ENCODE measurements at places on chromosomes 6 and 20.

DNA sequence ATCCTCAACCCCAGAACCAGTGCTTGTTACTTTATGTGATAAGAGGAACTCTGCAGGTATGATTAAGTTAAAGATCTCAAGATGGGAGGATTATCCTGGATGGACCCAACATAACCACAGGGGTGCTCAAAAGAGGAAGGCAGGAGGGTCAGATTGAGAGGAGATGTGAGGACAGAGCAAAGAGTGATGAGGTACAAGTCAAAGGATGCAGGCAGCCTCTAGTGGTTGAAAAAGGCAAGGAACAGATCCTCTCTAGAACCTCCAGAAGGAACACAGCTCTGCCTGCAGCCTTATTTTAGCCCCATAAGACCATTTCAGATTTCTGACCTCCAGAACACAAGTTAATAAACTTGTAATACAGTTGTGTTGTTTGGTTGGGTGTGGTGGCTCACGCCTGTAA is 41.2 kb downstream of the PDSS2 start:
- no peak for DNase-seq

DNA sequence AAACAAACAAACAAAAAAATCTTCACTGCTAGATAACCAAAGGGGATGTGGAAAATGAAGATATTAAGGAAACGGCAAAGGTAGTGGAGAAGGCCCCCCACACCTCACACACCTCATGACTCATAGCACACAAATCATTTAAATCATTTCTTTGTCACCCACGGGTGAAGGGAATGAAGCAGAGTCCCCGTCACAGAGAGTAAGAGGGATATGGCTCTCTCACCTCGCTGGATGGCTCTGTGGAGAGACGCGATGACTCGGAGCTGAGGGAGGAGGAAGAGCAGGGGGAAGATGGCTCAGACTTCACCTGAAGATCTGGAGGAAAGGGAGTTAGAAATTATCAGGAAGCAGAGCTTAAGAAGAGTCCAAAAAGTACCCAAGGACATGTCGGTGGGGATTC is 1.2 kb downstream of the ATF6B start:
- no peak for DNase-seq

GRCh38 chr6:137414599-137414998 is 79.6 kb downstream of the OLIG3 start:
- no peak for DNase-seq

DNA sequence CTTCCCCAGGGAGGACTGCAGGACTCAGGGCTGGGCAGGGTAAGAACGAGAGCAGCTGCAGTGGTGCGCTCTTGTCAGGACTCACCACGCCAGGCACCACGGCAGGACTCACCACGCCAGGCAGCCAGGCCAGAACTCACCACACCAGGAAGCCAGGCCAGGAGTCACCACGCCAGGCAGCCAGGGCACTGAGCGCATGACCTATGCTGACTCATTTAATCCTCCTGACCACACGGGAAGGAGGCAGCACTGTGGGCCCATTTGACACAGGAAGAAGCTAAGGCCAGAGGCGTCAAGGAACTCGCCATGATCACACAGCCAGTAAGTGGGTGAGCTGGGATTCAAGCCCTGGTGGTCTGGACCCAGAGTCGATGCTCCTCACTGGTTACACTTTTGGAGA is 189.3 kb downstream of the PREX1 start:
- no peak for DNase-seq

DNA sequence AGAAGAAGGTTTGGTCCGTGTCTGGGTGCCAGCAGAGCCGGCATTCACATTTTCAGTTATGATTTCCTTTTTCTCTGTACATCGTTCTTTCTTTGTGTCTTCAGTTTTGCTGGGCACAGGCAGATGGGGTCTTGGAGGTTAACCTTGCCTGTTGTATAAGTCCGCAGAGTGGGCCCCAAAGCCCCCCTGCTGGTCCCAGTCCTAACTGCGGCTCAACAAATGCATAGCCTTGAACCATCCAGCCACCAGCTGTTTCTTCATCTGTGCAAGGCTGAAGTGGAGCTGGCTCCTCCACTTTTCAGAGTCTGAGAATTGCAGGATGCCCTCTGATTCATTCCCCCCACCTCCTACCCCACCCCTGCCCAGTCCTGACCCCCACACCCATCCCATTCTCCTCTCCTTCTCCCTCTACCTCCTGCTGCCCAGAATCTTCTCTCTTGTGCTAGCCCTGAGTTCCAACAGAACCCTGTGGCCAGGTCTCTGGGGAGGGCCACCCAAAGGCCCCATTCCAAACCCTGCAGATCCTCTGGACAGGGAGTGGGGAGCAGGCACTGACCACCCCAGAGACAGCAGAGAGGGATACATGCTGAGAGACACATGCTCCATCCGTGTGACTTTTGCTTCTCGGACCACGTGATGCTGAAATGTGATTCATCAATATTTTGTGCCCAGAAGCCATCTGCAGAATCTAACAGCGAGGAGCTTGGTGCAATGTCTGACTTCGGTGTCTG is 386.5 kb upstream of the SULF2 start:
- no peak for DNase-seq

DNA sequence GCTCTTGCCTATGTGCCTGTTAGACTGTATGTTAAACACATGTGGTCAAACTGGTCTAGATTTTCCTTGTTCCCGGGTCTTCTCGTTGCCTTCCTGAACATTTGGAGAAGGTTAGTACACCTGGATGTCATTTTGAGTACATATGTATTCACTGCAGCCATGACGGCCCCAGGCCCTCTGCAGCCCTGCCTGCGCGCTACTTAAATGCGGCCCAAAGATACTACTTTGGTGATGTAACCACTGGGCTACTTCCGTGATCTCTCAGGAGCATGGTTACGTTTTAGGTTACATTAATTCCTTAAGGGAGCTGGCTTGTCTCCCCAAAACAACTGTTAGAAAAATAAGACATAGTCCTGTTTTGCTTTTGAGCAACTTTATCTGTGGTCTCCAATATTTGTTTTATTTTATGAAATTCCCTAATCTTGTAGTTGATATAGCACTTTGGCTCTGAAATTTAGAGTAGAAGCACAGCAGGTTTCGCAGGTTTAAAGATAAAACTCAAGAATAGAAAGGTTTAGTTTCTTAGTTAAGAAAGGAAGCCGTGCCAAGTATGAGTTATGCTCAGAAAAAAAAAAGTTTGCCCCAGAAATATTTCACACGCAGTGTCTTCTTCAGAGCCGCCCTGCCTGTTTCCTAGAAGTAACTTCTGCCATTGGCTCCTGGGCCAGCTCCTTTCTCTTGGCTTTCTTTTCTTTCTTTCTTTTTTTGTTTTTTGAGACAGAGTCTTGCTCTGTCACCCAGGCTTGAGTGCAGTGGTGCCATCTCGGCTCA is 38.1 kb downstream of the TIAM2 start:
- DNase-seq, result no peak

DNA sequence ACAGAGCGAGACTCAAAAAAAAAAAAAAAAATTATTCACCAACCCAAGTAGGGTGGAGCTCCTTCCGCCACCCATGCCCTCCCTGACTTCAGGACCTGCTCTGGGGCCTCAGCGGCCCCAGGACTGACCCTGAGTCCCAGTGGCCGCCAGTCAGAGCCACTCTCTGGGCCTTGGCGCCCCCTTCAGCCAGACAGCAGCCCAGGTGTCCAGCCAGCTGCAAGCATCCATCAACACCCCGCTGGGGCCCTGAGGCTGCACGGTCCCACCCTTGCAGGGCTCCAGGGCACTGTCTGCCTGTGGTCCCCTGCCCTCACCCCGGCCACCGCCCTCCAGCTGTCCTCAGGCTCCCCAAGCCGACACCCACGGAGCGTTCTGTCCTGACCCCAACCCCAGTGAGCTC is 11.4 kb upstream of the KCNQ2 start:
- no peak for DNase-seq

- DNase-seq, result no peak
Measured at GRCh38 chr20:35171753-35172433, at the start of gene PROCR. Gene PROCR (plus strand): TSS chr20:35172072. CDS start chr20:35172155, 83 bp downstream.

DNA sequence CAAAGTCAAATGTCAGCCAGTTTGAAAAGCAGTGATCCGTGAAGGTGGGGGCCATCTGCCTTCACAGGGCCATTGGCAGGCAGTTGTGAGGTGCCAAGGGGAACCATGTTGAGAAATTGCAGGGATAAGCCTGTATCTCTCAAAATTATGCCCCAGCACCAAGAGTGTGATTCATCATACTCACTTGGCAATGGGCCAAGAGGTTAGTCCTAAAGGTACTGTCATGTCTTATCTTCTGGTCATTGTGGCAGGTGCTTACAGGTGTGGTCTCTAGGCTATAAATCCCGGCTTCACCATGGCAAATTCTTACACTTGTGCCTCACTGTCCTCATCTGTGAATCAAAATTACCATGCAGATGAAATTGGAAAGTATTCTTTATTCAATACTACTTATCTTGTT is 150.7 kb upstream of the LAMP5 start:
- DNase-seq, result no peak

DNA sequence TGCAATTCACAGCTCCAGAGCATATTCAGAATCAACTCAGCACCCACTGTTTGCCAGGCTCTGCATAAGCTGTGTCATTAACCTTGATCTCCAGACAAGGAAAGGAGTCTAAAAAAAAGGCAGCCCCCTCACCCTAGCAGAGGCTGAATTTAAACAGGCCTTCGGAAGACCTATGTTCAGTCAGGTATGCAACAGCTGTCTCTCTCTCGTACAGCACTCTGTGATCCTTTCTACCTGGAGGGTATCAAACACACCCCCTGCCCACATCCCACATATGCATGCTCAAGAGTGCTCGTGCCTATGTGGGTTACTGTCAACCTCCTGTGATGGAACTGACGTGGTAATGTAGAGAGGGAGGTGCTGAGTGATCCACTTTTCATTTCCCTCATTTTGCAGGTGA is 8.5 kb downstream of the PLAGL2 start:
- no peak for DNase-seq

DNA sequence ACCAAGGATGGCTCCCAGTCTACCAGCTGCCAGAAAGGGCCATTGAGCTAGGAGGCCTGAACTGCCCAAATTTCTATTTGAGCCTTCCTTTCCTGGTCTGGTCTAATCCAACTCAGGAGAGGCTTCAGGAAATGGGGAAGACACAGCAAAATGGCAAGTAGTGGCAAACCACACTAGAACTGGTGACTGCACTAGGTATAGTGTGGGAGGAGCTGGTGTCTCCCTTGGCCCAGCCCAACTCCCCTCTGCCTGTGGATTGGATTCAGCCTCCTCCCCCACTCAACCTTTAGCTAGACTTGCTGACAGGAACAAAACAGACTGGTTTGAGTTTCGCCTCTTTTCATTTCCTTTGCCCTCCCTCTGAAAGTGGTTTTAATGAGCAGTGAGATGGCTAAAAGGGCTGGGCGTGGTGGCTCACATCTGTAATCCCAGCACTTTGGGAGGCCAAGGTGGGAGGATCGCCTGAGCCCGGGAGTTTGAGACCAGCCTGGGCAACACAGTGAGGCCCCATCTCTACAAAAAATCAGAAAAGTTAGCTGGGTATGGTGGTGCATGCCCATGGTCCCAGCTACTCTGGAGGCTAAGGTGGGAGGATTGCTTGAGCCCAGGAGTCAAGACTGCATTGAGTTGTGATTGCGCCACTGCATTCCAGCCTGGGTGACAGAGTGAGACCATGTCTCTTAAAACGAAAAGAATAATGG is 17.5 kb downstream of the MRPS18A start:
- DNase-seq, result no peak

DNA sequence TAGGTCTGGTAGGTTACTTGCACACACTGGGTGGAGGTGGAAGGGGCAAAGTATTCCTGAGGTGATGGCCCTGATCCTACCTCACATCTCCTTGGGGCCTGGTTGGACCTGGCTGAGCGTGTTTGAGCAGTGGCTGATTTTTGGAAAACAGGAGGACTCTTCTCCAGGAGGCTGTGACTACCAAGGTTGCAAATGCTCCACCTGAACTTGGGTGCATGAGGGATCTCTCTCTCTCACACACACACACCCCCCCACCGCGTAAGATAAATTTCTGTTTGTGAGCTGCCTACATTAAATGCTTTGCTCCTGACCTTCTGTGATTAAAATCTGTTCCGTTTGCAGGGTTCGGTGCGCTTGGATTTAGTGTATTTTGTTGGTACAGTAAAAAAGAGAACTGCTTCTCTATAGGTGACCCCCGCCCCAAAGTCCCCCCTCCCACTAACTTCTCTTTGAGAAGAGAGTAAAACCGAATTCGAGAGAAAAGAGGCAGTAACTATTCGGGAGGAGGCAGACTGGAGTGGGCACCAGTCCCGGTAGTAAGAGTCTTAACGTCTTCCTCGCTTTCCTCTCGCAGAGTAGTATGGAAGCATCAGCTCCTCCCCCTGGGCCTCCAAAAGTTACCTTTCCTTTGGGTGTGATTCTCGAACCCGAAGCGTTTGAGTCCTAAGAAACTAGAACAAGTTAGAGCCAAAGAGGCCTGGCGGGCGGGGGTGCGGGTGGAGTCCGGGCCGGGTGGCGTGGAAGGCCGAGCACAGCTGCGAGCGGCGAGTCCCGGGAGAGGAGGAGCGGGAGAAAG is 585 bp upstream of the DSE start:
- DNase-seq, result no peak

DNA sequence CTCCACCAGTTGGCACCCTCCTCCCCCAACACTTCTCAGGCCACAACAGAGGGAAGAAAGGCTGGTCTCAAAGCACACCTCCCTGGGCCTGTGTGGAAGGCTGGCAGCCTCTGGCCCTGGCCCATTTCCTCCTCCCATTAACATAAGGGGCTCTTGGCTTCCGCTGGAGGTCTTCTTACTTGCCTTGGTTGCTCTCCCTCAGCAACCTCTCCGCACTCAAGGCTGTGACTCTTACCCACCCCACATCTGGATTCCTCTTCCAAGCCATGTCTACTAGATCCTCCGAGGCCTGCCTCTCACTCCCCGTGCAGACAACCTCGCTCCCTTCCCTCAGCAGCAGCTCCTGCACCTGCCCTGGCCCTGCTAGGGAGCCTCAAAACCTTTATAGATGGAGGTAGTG is 112.2 kb upstream of the PRND start:
- no peak for DNase-seq

GRCh38 chr20:35318502-35319157 is 26.4 kb upstream of the FAM83C start:
- no peak for DNase-seq

DNA sequence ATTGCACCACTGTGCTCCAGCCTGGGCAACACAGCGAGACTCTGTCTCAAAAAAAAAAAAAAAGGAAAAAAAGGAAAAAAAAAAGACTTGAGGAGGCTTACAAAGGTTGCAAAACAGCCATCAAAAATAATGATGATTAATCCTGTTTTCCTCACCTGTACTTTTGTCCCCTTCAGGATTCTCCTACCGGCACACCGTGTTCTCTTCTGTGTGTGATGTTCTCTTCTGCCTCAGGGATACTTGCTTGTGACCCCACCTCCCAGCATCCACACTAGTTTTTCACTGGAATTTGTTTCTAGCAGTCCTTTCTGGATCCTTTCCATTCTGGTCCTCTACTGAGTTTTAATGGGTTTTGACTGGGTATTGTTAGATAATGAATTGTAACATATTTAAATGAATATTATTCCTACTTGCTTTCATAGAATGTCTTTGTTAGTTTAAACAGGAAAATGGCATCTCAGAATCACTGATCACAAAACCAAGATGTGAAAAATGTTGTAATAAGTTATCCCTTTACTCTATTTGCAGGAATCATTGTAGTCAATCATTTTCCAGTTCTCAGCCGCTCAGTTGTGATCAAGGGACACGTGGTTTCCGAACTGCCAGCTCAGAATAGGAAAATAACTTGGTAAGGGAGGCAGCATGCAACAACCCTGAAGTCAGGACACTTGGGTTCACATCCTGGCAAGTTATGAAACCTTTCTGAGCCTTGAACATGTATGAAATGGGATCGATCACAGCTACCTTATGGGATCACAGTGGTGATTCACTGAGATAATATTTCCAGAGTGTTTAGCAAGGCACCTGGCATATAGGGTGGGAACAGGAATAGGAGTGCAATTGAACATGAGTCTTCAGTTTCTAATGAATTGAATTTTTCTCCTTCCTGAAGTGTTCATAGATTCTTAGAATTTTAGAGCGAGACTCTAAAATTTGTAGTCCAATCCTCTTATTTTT is 8.5 kb downstream of the C6orf89 start:
- no peak for DNase-seq
